Pericardium fibroblast (primary cell): ENCODE measurements at places on chromosomes 12 and 14. TPM values are rescaled to one million over a fixed set of nuclear protein-coding genes. Genes with fewer than 3 reads are reported as not detected.

Gene GLS2
- not detected in 2 replicates for total RNA-seq

Gene TPPP2
- total RNA-seq, result not detected in 2 replicates

Gene MUCL1
- total RNA-seq, result not detected in 2 replicates

Gene PMCH
- total RNA-seq, result not detected in 2 replicates

Gene KRT6C
- not detected in 2 replicates for total RNA-seq

Gene SPIC
- not detected in 2 replicates for total RNA-seq

Gene TAS2R7
- not detected in 2 replicates for total RNA-seq

Gene KLHDC1
- 1.2 and 1.6 TPM in 2 replicates for total RNA-seq

Gene STAB2
- not detected in 2 replicates for total RNA-seq

Gene PARPBP
- total RNA-seq, result 2.0 and 2.8 TPM in 2 replicates

Gene SMIM41
- total RNA-seq, result 2.0 TPM in 1 of 2 replicates, not detected in the other

Gene THAP2
- total RNA-seq, result 1.4 and 5.7 TPM in 2 replicates

Gene DNAH10
- 0.17 and 0.35 TPM in 2 replicates for total RNA-seq

Gene C12orf56
- total RNA-seq, result not detected in 2 replicates

Gene C14orf39
- total RNA-seq, result not detected in 2 replicates

Gene INSM2
- not detected in 2 replicates for total RNA-seq

Gene GALNT16
- 1.1 and 3.7 TPM in 2 replicates for total RNA-seq

Gene NKX2-1
- total RNA-seq, result not detected in 2 replicates

Gene OTOGL
- total RNA-seq, result 0.34 and 2.6 TPM in 2 replicates

Gene IRAK3
- 11.7 and 14.9 TPM in 2 replicates for total RNA-seq

Gene LRR1
- 5.7 TPM in 2 replicates for total RNA-seq

Gene WNT1
- total RNA-seq, result not detected in 2 replicates

Gene MFAP5
- 126 and 254 TPM in 2 replicates for total RNA-seq

Gene KHNYN
- 35.0 and 37.8 TPM in 2 replicates for total RNA-seq

Gene ACRBP
- 0.43 TPM in 1 of 2 replicates, not detected in the other for total RNA-seq

Gene APOF
- total RNA-seq, result not detected in 2 replicates

Gene SOAT2
- total RNA-seq, result 0.12 TPM in 1 of 2 replicates, not detected in the other
